ENCODE measurements at places on chromosomes 16 and 17. TPM values are rescaled to one million over a fixed set of nuclear protein-coding genes. Genes with fewer than 3 reads are reported as not detected.
A peak's percentile ranks its signal among the peaks of the same experiment; 100 is the strongest.

DNA sequence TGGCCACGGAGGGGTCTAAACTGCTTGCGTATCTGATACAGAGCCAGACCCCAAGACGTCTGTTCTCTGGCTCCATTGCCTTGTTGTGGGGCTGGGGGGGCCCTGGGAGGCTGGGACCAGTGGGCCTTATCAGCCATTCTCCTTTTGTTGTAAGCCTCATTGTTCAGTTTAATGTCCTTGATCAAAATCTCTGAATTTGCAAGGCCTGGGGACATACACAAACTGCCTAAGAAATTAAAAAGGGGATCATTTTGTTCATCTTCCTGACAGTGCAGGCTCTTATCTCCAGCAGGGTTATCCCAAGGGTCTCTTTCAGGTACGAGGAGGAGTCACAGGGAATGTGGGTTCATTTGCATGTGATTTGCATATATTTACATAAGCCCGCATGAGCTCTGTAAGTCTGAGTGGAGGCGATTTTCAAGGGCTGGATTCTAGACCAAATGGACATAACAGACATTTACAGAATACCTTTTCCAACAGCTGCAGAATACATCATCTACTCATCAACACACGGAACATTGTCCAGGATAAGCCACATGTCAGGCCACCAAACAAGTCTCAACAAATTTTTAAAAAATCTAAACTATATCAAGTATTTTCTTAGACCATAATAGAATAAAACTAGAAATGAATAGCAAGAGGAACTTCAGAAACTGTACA lies 269.8 kb downstream of the RBFOX1 start:
- no peak for DNase-seq

- no peak for DNase-seq
Measured at GRCh38 chr16:2598723-2599122, 60.9 kb downstream of the PDPK1 start.

DNA sequence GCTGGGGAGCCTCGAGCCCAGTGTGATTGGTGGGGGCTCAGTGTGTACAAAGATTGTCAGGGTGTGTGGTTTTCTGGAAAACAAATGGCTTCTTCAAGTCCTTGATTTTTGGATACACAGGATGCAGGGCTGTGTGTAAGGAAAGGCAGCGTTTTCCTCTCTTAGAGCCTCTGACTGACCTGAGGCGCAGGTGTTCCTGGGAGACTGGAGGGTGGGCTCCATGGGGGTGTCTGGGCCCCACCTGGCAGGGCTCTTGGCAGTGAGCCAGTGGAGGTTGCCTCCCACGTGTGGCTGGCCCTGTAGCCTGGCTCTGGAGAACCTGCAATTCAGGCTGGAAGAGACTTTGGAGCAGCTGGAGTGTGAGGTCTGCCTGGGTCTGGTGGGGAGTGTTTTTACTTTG lies 5.0 kb downstream of the FOXK2 start:
- no peak for DNase-seq

The SLC16A3 gene
- total RNA-seq, result 83.4 TPM

DNA sequence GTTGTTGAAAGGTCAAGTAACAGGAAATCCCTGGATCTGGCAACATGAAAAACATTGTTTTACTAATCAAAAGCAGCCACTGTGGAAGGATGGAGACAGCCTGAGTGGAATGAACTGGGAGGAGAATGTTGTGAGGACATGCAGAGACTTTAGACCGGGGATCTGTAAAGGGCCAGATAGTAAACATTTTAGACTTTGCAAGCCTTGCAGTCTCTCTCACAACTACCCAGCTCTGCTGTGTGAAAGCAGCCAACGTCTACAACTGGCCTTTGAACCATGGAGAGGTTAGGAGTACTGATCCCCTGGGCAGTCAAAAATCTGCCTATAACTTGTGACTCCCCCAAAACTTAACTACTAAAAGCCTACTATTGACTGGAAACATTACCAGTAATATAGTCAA lies 41.5 kb upstream of the TOM1L1 start:
- no peak for DNase-seq

GRCh38 chr17:59832883-59833379 lies 59.8 kb downstream of the TUBD1 start:
- DNase-seq, result no peak

The PNMT gene
- 2.7 TPM for total RNA-seq

DNA sequence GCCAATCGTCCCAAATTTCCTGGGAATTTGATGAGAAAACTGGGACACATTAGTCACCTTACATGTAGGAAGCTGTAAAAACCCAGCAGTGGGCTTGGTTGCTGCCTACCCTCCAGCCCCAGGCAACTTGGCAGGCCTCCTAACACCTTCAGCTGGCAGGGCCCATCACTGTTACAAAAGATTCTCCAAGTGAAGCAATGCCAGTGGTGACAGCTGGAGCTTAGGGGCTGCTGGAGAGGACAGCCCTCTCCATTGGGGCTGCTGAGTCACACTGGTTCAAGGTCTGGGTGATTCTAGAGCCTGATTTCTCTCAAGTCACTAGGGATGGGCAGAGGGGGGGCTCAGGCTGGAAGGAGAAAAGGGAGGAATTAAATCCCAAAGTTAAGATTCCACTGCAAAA lies 180.6 kb downstream of the COPRS start:
- DNase-seq, result no peak

The CTRB1 gene
- total RNA-seq, result not detected

DNA sequence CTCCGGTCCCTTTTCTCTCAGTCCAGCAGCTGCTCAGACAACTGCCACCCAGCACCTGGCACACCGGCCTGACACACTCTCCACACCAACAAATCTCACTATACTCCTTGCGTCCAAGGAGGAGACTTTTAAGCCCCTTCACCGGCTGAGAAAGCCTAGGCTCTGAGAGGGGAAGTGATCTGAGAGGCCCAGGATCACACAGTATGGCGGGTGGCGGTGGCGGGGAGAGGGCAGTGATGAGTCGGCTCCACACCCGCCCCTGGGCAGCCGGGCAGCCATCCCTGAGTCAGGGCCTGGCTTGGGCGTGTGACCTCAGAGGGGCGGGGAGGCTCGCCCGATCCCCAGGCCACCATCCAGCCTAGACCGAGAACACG lies 569 bp downstream of the FLII start:
- DNase-seq, result no peak

DNA sequence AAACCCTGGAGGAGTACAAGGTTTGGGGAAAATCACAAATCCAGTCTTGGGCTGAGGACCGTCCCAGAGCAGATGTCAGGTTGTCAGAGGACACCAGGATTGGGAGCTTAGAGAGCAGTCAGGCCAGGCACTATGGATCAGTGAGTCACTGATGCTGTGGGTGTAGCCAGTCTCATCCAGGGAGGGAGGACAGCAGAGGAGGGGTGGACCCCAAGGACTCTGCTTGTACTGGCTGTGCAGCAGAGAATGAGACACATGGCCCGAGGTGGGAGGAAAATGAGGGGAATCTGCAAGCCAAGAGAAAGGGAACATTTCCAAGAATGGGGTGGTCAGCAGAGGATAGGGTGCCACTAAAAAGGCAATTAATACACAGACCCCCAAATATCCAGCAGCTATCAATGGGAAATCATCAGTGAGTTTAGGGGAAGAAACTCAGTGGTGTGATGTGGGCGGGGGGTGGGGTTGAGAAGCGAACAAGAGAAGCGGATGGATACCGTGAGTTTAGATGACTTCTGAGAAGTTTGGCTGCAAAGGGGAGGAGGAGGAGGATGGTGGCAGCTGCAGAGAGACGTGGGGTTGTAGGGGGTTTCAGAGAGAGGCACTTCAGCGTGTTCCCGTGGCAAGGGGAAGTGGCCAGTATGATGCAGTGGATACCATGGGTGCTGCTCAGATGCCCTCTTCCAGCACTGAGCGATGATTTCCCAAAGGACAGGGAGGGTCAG lies 43.9 kb downstream of the ARHGAP27 start:
- no peak for DNase-seq

DNA sequence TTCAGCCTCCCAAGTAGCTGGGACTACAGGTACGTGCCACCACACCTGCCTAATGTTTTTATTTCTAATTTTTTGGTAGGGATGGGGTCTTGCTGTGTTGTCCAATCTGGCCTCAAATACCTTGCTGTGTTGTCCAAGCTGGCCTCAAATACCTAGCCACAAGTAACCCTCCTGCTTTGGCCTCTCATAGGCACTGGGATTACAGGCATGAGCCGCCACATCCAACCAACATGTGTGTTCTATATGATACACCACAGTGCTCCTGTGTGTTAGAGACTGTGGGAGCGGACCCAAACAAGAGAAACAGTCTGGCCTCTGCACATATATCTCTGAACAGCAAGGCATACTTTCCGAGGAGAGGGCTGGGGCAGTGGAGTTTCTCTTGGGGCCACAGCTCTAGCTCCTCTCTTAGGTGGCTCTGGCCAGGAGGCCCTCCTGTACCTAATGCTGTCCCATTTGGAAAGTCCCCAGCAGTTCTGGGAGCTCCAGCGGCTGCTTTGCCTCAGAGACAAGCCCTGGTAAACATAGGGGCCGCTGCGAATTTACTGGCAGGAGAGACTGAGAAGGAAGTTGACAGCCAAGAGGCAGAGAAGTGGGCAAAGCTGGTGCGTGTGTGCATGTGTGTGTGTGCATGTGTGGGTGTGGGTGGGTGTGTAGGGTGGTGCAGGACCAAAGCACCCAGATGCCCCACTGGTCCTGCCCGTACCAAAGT lies 95.0 kb downstream of the RAB11FIP4 start:
- DNase-seq, result no peak

GRCh38 chr16:11611871-11612664 lies 25.3 kb upstream of the LITAF start:
- DNase-seq, result peak; percentile 75

GRCh38 chr16:30997725-30998711 lies 12.4 kb downstream of the STX1B start:
- peak; percentile 67 for DNase-seq

DNA sequence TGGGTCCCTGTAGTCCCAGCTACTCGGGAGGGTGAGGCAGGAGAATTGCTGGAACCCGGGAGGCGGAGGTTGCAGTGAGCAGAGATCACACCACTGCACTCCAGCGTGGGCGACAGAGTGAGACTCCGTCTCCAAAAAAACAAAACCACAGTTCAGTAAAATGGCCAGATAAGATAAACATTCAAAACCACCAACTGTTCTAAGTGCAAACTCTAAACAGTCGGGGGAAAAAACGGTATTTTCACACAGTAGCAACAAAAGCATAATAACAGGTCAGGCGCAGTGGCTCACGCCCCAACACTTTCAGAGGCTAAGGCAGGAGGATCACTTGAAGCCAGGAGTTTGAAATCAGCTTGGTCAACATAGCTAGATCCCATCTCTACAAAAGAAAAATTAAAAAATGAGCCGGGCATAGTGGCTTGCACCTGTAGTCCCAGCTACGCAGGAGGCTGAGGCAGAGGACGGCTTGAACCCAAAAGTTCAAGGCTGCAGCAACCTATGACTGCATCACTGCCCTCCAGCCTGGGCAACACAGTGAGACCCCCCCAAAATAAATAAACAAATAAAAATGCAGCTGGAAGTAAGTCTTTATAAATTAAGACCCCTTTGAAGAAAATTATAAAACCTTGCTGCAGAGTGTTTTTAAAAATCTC lies 10.8 kb upstream of the HASPIN start:
- DNase-seq, result no peak

GRCh38 chr17:66863820-66864219 lies 28.9 kb downstream of the CACNG5 start:
- no peak for DNase-seq

The ACSM2B gene
- not detected for total RNA-seq

The CES1 gene
- not detected for total RNA-seq

The CYB5B gene
- 46.3 TPM for total RNA-seq

DNA sequence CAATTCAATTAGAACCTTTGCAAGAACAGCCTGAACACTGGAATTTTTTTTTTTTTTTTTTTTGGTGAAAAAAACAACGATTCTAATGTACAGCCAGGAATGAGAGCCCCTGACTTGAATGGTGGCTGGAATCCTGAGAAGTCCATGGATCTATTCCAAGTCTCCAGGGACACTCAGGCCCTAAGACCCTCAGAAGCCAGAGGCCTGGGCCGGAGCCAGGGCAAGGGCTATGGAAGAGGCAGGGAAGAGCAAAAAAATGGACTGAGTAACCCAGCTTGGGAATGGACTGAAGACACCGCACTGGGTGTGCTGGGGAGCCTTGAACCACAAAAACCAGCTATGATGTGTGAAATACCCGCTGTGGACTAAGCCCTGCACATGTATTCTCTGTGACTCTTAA lies 60.3 kb upstream of the LHX1 start:
- DNase-seq, result no peak

DNA sequence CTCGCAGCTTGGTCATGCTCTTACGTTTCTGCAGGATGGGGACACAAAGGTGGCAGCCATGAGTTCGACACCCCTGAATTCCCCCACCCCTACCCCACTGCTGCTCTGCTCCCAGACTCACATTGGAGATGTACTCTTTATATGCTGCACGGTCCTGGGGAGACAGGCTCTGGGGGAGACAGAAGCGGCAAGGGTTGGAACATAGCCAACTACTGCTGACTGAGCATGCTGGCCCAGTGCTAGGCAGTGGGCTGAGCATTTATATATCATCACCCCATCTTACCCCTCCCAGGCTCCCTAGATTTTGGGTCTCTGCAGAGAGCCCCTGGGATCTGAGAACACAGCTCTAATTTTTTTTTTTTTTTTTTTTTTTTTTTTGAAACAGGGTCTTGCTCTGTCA lies 8.1 kb upstream of the ATXN7L3 start:
- no peak for DNase-seq

DNA sequence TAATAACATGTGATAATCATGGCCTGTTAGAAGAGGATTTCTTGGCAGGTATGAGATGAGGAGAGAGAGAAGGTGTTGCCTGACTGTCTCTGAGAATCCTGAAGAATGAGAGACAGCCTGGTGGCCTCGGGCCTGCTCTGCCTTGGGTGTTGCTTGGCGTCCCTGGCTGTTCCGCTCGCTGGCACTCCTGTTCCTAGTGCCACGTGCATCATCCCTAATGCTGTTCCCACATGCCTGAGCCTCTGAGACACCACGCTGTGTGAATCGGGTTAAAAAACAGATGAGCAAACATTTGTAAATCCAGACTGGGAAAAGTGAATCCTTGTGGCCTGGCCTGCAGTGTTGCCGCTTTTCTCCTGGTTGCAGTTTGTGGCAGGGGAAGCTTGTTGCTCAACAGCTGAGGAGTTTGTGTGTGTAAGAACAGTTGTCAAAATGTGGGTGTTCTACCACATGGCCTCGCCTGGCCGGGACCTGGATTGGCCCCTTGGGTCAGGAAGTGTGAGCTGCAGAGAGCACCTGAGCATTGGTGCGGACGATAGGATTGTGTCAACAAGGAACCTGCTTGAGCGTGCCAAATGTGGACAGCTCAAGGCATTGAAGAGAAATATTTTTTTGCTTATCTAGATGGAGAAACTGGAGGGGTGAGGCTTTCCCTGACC lies 22.0 kb downstream of the UBN1 start:
- DNase-seq, result no peak

- DNase-seq, result no peak
Measured at GRCh38 chr17:50924800-50925199, 58.6 kb upstream of the TOB1 start.

DNA sequence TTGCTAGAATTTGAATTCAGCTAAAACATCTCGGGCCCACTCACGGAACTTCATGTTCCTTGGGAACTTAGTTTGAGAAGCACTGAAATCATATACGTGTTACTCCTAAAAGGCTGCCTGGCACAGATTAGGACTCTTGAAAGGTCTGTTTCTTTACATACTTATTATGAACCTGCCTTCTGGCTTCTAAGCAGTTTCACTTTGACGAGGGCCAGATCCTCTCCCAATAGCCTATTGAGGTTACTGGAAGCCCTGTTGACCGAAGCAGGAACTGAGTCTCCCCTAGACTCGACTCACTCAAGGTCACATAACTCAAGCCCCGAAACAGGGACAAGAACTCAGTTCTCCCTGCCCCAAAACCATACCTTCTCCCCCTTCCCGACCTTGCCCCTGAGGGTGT lies 121.9 kb upstream of the PLCG2 start:
- no peak for DNase-seq

Measured in kidney epithelial cell (primary cell).